ENCODE measurements at places on chromosomes 16 and 17.
A peak's percentile ranks its signal among the peaks of the same experiment; 100 is the strongest.

DNA sequence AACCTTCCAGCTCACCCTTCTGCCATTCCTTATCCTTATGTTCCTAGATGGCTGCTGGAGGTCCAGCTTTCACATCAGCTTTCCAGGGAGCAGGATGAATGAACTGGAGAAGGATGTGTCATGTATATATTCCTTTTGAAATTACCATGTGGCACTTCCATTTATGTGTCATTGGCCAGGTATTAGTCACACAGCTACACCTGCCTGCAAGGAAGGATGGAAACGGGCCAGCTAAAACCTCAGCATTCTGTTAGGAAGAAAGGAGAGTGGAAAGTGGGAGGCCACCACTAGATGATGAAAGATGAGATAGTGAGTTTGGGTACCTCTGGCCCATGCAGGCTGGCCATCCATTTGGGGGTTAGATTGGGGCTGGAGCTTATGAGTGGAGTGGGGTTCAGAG lies 67.5 kb downstream of the KSR1 start:
- DNase-seq: no peak

- no peak for DNase-seq
These were observed 26.7 kb upstream of the JPT2 start for GRCh38 chr16:1651094-1651973.

DNA sequence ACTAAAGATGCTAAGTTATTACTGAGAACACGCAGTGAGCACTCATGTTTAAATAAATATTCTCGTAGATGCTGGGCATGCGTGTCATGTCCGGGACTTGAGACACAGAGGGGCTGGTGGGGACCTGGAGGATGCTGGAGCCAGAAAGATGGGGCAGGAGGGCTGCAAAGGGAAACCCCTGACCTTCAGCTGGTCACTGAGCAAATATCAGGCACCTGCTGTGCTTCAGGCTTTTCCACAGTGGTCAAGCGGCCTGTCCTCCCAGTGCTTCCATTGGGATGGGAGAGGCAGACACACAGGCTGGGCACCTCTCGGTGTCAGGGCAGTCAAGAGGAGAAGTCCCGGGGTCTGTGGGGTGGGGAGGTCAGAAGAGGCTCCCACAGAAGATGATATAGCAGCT lies 211.4 kb downstream of the GSG1L start:
- DNase-seq: no peak

- no peak for DNase-seq
These were observed 1294.4 kb downstream of the CDH8 start for GRCh38 chr16:60741810-60742209.

DNA sequence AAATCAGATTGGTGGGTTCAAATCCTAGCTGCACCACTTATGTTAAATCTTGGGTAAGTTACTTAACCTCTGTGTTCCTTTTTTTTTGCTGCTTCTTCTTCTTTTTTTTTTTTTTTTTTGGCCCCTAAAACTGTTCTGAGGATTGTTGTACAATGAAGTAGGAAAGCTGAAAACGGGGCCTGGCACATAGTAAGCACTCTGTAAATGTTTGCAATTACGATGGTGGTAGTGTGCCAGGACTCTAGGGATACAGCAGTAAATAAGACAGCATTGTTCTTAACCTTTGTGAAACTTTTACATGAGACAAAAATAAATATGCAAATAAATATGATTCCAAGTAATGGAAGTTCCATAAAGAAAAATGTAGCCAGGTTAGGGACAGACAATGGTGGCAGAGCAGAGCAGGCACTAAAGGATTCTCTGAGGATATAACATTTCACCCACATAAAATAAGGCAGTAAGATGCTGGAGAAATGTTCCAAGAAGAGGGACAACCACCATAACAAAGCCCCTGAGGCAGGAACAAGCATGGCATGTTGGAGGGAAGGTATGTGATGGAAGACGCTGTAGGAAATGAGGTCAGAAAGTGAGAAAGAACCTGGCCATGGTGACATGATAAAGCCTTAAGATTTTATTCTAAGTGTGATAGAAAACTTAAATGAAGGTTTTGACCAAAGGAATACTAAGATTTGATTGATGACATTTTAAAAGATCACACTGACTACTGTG lies 127.3 kb downstream of the NLK start:
- DNase-seq: no peak

GRCh38 chr16:9135797-9136196 lies 44.4 kb downstream of the HAPSTR1 start:
- no peak for DNase-seq

DNA sequence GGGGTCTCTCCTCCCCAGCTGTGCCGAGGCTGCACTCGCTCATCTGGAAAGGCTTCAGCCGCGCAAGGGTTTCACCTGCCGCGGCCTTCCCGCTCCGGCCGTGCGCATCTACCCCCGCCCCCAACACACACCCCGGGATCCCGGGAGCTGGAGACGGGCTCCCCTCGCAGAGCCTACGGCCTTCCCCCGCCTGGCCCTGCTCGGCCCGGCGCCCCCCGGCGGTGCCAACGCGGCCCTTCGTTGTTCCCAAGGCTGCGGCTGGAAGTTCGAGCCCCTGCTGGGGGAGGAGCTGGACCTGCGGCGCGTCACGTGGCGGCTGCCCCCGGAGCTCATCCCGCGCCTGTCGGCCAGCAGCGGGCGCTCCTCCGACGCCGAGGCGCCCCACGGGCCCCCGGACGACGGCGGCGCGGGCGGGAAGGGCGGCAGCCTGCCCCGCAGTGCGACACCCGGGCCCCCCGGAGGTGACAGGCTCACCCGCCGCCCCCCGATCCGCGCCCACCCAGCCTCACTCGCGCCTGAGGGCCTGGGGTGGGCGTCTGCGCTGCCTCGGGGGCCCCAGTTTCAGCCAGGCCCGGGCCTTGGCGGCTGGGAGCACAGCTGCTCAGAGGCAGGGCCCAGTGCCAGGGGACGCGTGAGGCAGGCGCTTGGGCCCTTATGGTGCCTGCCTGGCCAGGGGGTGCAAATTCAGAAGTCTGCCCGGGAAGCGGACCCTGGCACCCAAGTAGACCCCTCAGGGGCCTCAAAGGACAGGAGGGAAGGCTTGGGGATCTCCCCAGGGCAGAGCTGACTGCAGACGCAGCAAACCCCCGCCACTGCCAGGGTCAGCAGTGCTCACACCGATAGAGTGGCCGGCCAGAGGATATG lies 11.2 kb downstream of the GALK1 start:
- peak; percentile 89 for DNase-seq

GRCh38 chr17:44912763-44913544 lies 2.3 kb downstream of the GFAP start:
- DNase-seq: no peak

DNA sequence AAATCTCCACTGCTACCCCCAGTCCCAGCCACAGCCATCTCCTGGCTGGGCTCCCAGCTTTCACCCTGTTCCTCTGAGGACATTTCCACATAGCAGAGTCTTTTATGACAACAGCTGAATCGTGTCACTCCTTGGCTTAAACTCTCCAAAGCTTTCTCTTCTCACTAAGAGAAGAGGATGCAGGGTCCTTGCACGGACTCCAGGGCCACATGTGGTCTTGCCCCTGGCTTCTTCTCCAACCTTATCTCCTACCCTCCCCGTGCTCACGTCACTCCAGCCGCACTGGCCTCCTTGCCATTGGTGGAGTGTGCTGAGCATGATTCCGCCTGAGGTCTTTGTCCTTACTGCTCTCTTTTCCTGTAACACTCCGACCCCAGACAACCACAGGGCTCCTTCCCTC lies 39.9 kb upstream of the CCDC182 start:
- no peak for DNase-seq

DNA sequence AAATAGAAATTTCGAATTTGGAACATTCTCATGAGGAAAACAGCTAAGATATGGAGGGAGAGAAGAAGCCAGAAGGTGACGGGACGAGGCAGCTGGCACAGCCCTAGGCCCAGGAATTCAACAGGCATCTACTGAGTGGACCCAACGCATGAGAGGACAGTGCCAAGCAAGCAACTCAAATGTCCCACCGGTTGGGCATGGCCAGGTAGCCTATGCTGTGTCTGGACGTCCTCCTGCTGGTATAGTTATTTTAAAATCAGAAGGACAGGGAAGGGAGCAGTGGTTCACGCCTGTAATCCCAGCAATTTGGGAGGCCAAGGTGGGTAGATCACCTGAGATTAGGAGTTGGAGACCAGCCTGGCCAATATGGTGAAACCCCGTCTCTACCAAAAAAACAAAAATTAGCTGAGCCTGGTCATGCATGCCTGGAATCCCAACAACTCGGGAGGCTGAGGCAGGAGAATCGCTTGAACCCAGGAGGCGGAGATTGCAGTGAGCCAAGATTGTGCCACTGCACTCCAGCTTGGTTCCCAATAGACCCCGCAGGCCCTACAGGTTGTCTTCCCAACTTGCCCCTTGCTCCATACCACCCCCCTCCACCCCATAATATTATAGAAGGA lies 2.0 kb downstream of the GH1 start:
- no peak for DNase-seq

GRCh38 chr17:72099919-72100318 lies 20.9 kb upstream of the SOX9 start:
- DNase-seq: no peak

GRCh38 chr17:82087961-82088837 lies 9.8 kb downstream of the FASN start:
- no peak for DNase-seq

GRCh38 chr16:68508641-68509240 lies 30.4 kb upstream of the ZFP90 start:
- DNase-seq: no peak

DNA sequence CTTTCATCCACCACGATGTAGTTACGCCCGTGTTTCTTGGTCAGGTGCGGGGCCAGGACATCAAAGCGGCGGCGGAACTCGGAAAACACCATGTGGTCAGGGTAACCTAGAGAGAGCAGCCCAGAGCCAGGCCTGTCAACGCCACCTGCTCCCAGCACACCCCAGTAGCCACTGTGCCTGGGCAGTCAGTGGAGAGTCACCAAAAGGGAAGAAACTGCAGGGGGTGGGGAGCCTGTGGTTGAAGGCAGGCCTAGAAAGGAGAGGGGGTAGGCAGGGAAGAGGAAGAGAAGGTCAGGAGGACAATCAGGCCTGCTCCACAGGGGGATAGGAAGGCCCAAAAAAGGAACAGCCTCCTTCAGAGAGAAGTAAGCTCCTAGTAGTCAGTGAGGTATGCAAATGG lies 64.1 kb downstream of the PIPOX start:
- DNase-seq: no peak

- no peak for DNase-seq
These were observed 2.8 kb downstream of the BRD7 start for GRCh38 chr16:50365791-50366575.

GRCh38 chr16:66473654-66474519 lies 46.8 kb downstream of the BEAN1 start:
- no peak for DNase-seq

DNA sequence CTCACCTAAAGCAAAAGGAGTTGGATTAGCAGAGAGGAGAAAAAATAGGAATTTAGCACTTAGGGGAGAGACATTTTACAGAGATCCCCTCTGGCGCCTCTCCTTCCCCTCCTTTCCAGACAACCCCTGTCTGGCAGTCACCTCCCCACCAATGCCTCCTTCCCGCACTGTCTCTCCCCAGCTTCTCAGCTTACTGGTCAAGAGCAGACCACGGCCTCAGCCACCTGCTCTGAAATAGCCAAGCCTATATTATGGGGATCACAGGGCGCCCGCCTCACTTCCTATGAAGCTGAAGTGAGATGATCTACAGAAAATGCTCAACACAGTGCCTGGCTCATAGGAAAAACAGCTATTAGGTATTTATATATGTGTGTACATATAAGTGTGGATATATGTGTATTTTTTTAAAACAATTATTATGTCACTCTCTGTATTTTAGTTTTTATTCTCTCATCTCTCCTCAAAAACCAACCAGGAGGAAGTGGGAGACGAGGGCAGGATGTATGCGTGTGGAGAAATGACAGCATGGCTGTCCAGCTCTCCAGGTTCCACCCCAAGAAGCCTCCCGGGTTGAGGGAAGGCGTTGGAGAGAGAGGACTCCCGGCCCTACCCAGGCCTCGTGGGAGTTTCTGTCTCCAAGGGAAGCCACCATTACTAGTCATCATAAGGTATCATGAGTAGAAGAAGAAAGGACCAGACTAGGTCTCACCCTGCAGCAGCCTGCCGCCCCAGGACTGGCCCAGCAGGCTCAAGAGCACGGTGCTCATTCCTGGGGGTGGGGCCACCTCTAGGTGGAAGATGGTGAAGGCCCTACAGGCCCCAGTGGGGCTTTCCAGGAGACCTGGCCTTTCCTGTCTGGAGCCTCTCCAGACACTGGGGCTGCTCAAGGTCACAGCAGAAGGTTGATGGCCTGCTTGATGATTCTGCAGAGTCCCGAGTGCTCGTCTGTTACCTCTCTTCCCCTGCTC lies 27.2 kb downstream of the MAP3K14 start:
- no peak for DNase-seq

GRCh38 chr16:49889725-49890397 lies 33.9 kb upstream of the ZNF423 start:
- no peak for DNase-seq

- DNase-seq: no peak
These were observed 29.4 kb upstream of the NUDT16L1 start for GRCh38 chr16:4663777-4664465.

- no peak for DNase-seq
These were observed 55.4 kb downstream of the CYB5B start for GRCh38 chr16:69479775-69480174.

- no peak for DNase-seq
These were observed 2.7 kb upstream of the ALDH3A1 start for GRCh38 chr17:19750835-19751234.

- DNase-seq: peak; percentile 32
These were observed 45.2 kb upstream of the PVALEF start for GRCh38 chr17:81120149-81120484.

DNA sequence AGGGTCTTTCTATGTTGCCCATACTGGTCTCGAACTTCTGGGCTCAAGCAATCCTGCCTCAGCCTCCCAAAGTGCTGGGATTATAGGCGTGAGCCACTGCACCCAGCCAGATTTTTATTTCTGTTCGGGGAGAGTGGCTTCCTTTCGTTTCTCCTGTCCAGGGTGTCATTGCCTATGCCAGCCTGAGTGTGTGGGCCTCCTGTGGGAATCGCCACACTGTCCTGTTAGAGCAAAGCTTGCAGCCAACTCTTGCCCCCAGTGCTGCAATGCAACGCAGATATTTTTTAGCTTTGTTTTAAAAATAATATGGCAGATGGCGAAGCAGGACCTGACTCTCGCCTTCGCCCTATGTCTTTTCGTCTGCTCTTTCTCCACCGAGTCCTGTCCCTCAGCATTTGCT lies 395.0 kb downstream of the SNX29 start:
- no peak for DNase-seq

- DNase-seq: no peak
These were observed 45.8 kb upstream of the GSE1 start for GRCh38 chr16:85567101-85567866.

DNA sequence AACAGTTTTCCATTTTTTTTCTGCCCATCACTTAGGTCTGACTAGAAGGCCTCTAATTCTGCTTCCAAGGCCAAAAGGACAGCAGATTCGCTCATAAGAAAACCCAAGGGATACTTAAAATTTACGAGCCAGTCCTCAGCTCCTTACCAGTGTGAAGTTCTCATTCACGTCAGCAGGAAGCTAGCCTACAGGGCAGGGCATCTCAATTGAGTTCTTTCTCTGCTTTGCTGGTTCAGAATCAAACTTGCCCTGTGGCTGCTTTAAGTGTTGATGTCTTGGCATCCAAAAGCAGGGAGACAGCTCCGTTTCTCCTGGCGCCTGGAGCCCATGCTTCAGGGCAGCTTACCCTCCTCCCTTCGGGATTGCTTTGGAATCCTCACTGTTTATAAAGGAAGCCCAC lies 136.0 kb downstream of the ANKFN1 start:
- no peak for DNase-seq
